ENCODE measurements at places on chromosomes 7 and 10.

GRCh38 chr7:90412458-90413184, 9.4 kb downstream of the CLDN12 start:
- peak; percentile 32 for DNase-seq

DNA sequence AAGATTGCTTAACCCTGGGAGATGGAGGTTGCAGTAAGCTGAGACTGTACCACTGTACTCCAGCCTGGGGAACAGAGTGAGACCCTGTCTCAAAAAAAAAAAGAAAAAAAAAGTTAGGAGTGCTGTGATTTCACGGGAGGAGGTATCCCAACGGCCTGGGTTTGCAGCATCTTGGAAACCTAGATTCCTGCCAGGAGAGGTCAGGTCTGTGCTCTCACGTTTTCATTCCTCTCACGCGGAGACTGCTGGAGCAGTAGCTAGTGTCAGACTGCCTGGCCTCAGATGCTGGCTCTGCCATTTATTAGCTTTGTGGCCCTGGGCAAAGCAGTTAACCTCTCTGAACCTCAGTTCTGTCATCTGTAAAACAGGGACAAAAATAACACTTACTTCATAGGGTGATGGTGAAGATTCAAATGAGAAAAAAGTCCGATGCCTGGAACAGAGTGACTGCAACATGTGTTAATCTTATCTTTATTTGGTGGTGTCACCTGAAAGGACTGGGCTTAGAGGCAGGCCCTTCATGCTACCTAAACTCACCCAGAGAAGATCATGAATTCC, 94.9 kb downstream of the GAD2 start:
- no peak for DNase-seq

- DNase-seq: peak; percentile 5
These were observed 545.9 kb downstream of the SUGCT start for GRCh38 chr7:40680657-40681056.

- peak; percentile 58 for DNase-seq
These were observed 68.0 kb downstream of the PIP4K2A start for GRCh38 chr10:22646388-22646853.

DNA sequence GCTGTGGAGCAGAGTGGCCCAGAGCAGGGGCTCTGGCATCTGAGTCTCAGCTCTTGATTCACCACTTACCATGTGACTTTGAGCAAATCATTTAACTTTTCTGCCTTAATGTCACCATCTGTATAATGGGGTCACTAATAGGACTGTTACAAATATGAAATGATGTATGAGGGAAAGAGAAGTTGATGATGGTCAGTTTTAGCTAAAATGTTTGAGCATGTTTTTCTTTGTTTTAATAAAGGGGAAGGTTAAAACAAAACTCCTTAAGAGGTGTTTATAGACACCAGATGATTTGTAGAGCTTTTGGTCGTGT, 81.0 kb downstream of the CCNY start:
- DNase-seq: no peak

- no peak for DNase-seq
These were observed 138.8 kb downstream of the ZWINT start for GRCh38 chr10:56222237-56222636.

Data from small intestine (tissue), 16 donors.